ENCODE measurements at places on chromosomes 2 and 18.

DNA sequence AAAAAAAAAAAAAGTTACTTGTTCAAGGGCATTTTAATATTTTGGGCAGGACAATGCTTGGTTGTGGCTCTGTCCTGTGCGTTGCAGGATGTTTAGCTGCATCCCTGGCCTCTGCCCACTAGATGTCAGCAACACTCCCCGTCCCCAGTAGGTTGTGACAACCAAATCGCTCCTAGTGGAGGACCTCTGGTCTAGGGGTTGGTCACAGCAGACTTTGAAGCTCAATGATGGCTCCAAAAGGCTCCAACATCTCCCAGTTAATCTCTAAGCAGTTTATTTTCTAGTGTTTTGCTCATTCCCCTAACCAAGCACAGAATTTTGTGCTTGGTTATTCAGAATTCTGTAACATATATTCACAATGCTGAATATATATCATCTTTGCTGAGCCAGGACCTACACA is 67.0 kb downstream of the CHRNA1 start:
- DNase-seq: peak; percentile 62

DNA sequence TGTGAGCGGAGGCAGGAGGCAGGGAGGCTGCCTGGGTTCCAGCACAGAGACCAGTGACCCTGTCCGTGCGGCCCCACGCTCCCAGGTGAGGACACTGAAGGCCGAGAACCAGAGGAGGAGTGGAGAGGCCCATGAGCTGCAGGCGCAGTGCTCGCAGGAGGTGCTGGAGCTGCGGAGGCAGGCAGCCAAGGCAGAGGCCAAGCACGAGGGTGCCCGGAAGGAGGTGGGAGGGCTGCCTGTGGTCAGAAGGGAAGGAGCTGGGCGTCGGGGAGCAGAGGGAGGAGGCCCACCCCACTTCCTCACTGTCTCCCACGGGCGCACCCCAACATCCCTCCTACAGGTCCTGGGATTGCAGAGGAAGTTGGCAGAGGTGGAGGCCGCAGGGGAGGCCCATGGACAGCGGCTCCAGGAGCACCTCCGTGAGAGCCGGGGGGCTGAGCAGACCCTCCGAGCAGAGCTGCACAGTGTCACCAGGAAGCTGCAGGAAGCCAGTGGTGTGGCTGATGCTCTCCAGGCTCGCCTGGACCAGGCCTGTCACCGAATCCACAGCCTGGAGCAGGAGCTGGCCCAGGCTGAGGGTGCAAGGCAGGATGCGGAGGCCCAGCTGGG is 33.0 kb upstream of the SNED1 start:
- DNase-seq: no peak

- DNase-seq: no peak
Observed at GRCh38 chr18:7230626-7231349, at the start of gene LRRC30. Gene LRRC30, plus strand, starts transcription at chr18:7231089. Its CDS starts 50 bp downstream, at chr18:7231139.

DNA sequence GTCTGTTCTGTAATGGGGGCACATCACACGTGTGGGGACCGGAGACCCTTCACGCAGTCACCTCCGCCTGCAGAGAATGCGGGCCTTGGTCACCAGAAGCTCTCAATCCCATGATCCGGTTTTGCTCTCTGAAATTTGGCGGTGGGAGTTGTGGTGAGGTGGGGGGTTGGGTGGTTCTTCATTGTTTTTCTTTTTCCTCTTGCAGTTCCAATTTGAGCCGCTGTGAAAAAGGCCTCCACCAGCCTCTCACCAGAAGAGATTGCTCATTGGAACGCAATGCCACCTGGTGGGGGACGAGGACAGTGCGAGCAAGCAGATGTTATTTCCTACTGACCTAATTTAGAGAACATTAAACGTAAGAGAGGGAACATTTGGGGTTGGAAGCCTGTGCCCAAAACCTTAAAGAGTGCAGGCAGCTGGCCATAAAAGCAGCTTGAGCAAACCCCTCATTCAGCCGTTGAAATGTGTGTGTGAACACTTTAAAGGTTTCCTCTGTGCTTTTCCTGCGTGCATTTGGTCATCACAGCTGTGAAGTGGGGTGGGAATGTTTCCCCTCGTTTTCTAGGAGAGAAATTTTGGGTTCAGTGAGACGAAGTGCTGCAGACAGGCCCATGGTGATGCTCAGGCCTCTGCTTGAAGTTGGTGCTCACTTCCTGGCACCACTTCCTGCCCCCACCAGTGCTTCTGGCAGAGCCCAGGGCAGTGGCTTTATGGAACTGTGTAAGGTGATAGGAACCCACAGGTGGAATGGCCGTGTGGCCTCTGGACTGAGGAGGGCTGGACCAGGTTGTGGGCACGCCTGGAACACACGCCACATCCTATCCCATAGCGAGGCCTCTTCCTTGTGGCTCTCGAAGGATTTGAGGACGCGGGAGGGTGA is 61.7 kb downstream of the ZCCHC2 start:
- DNase-seq: peak; percentile 85

DNA sequence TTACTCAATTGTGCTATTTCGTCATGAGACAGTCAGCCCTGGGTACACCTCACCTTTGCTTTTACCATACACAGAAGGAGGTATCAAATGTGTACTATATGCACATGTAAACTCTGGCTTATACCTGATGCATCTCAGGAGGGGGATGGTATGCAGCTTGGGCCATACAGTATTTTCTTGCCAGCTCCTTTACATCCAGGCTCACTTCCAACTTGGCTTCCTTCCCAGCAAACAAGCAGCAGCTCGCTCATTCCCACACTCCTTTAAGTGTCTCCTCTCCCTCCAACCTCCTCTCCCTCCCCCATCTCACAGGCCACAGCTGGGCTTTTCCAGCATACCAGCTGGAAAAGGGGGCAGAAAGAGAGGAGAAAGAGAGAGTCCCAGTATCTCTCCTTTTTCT is 9.6 kb downstream of the MARCHF4 start:
- no peak for DNase-seq

GRCh38 chr2:51387235-51387634 is 355.3 kb upstream of the NRXN1 start:
- no peak for DNase-seq

GRCh38 chr2:25684577-25685473 is 11.4 kb upstream of the DTNB start:
- DNase-seq: no peak

GRCh38 chr2:49515996-49516782 is 361.9 kb upstream of the FSHR start:
- no peak for DNase-seq

DNA sequence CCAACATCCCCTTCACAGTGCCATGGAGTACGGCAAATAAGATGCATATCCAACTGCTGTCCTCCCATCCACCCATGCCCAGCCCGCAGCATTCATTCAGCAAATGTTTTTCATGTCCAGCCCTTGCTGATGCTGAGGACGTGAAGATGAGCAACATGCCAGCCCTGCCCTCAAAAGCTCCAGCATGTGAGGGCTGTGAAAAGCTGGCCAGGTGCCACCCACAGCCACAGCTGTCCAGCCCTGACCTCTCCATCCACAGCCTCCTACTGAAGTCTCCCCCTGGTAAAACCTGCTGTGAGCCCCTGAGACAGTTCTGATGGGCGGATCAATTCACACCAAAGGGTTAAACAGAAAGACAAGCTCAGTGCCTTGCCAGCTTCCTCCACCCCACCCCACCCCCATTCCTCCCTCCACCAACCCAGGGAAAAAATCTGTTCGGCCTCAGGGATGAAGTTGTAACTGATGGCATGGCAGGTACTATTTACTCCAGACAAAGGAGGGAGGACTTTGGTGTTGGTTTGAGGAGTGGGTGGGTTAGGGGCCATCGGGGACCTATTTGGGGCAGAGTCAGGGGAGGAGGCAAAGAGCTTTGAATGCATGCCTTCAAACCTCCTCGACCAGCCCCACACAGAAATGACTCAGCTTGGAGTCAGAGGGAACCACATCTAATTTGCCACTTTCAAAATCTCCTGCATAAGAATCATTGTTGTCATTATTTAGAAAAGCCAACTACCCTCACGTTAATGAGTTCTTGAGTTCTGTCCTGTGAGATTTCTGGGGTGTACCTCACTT is 4.3 kb downstream of the ZBTB7C start:
- DNase-seq: no peak

DNA sequence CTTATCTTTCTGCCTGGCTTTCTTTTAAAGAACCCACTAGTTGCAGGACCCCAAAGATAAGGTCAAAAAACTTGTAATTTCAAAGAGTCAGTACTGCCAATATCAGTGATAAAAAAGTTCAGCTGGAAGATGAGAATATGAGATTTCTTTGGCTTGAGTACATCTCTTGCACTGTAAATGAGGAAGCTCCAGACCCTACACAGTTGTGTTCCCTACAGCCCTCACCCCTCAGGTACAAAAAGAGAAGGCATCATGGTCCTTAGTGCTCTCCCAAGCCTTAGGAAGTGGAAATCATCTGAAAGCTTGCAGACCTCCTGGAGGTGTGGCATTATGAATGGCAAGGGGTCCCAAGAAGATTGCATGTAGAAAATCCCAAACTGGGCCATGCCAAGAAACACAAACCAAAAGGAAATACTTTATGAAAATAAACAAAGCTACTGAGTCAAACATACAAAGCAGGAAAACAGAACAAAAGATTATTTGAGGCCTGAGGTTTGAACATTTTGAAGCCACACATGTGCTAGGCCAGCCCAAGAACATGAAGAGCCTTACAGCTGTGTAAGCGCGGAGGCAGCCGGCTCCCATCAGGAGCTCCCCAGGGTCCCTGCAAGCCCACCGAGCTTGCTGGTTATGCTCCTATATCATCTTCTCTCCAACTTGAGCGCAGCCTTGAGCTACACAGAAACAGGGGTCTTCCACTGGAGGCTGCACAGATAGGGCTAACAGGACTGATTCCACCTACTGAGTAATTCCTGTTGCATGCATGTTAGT is 217.0 kb downstream of the OSR1 start:
- DNase-seq: no peak

DNA sequence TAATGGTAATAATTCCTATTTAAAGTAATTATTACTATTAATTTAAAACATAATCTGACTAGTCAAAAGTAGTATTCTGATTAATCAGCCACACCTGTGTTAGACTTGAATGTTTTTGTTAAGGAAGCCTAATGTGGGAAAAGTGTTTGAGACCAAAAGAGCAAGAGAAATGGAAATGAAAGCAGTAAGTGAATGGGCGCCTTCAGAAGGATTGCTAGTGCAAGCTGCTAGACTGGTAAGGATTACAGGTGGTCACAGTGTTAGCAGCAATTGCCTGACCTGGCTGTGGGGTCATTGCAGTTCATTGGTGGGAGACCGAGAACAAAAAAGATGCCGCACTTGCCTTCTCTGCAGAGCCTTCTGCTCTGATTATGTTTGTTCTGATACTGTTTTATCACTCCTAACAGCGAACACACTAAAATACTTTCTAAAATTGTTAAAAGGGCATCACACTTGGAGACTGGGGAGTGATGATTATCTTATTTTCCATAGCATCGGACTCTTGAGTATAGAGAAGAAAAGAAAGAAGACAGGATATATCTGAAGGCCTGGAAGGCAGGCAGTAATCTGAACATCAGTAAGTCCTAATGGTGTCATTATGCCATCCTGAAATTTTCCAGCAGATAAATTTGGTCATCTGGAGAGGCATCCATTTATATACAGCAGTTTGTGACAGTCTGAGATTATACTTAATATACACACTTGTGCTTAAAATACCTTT is 5.8 kb downstream of the SOCS6 start:
- DNase-seq: no peak

DNA sequence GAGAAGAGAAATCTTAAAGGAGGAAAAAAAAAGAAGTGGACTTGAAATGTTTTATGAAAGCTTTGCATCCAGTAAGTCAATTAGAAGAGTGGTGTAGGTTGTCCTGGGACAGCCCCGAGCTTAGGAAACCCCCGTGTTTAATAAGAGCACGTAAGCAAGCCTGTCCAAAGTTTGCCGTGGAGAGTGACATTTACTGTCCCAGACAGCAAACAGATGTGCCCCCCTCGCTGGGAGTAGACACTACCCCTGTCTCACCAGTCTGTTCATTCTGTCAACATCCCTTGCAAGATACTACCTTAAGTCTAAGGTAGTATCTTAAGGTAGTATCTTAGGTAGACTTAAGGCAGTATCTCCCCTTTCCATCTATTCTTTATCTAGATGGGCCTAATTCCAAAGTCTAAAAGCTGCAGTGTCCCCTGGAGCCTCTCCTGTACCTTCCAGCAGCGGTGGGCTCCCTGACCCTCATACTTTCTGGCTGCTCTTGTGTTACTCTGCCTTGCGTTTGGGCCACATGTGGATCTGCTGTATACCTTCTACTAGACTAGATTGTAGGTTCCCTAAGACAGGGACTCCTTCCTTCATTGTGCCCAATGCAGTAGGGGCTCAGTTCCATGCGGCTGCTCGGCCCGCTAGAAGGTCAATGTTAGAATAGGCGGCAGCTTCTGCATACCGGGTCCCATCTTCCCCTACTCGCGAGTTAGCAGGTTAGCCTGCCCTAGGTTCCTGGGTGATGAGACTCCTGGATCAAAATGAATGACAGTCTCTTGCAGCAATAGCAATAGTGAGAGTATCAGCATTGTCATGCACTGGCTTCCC is 244.1 kb downstream of the GBX2 start:
- DNase-seq: no peak

GRCh38 chr2:238459081-238459629 is 32.4 kb downstream of the ASB1 start:
- DNase-seq: no peak

DNA sequence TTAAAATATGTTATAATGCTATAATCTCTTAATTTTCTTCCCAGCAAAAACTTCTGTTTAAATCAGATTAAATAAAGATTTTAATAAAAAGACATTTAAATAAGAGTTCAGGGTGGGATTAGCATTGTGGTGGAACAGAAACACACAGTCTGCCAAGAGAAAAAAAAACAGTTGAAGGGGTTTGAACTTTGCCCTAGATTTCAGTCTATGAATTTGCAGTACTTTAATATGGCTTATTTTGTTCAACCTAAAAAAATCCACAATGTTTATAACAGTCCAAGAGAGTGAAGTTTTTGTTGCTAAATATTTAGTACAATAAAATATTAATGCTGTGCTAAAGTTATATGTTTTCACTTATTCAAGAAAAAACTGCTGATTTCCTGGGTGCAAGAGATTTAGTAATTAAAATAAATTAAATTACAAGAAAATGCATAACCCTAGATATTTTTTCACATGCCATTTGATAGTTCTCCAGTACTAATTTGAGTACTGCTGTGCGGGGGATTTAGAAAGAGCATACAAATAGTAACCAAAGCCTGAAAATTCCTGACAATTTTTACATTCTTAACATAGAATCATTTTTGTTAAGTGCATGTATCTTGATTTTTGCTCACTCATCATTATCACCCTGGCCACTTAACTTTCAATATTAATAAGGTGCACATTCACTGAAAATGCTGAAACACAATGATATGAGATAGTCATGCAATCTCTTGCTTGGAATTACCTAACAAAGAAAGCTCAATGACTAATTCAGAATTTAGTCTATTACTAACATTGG is 52.6 kb downstream of the SLC40A1 start:
- no peak for DNase-seq

DNA sequence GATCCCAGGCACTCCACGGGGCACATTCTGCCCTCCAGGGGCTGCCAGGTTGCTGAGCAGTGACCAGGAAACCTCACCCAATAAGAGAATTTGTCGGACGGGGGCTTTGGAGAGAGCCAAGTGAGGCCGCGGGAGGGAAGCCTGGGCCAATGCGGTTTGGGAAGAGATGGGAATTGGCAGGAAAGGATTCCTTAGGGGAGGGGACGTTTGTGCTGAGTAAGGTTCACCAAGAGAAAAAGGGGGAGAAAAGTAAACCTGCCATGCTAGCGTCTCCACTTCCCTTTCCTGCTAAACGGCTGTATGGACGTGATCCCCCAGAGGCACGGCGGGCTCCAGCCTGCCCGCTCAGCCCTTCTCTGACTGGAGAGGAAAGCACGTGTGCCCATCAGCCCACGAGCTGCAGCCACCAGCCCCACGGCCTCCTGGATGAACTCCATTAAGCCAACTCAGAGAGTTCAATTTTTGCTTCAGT is 194.4 kb upstream of the ID2 start:
- DNase-seq: peak; percentile 8

GRCh38 chr2:129929321-129930290 is 49.9 kb upstream of the RAB6C start:
- DNase-seq: no peak
